IMR-90 (cell line): ENCODE measurements at places on chromosomes 3 and 15.

DNA sequence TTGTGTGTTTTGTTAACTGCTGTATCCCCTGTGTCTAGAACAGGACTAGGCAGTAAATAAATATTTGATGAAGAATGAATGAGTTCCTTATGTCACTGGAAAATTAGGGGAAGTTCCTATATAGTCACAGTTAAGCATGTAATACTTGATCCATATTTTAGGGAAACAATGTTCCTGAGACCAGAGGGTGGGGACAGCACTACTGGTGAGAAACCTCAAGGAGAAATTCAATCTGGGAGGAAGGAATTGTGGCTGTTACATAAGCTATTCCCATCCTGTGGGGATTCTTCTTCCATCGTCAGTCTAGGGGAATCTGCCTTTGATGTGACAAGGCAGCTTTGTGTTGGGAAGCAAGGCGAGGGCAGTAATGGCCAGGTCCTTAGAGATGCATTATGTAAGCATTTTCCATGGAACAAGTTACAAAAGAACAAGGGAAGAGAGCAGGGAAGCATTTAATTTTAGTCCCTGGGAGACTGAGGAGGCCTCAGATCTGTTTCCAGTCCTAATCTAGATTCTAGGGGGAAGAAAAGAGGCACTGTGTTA is 219.3 kb upstream of the TTC14 start:
- no peak for DNase-seq

DNA sequence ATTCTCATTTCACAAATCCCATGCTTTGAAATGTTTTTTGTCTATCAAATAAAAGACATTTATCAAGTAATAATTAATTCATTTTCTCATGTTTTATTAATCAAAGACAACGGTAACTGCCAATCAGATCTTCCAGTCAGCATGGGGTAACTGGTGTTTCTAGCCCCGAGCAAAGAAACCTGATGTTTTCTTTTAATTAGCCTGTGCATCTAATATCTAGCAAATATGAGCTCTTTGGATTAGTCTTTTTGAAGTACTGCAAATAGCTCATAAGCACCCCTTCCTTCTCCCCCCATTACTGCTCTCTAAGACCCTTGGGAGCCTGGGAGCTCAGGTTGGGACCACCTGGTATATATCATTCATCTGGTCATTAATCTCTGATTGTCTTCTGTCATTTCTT is 43.1 kb upstream of the SRGAP3 start:
- no peak for DNase-seq

- DNase-seq = no peak
Observed at GRCh38 chr3:9183011-9183410, 66.4 kb downstream of the SRGAP3 start.

DNA sequence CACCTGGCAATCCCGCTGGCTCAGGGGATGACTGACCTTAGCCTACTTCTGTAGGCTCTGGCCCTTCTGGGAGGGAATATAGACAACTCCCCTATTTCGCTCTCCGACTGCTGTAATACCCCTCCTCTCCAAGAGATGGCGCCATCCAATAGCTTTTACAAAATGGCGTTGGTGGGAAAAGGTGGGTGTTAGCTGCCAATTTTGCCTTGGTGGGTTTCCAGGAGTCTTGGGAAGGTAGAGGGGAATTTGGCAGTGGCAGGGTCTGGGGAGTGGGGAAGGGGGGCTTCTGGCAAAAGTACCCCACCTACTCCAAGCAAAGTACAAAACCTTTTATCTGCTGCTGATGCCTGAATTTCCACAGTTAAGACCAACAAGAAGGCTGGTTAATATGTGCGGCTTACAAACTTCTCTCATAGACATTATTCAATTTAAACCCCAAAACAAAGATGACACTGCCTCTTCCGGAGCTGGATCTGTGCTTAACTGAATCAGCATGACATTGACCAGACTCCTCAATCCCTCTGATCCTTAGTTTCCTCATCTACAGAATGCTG is 62.1 kb downstream of the RASGRF1 start:
- peak; percentile 20 for DNase-seq

- peak; percentile 21 for DNase-seq
Observed at GRCh38 chr3:73073091-73073707, 11.7 kb downstream of the EBLN2 start.

DNA sequence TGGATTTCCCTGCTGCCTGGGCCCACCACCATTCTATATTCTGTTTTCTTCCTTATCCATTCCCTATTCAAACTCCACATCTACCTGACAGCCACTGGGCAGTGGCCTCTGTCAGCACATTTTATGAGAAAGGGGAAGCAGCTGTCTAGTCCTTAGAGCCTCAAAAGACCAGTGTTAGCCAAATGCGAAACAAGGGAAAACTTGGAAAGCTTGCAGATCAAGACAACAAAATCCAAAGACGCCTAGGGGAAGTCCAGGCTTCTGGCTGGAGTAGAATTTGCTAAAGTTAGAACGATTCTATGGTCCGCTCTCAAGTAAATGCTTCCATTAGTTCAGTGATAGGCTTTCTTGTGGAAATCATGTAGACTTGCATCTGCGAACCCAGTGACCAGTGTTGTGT is 39.4 kb upstream of the CHST2 start:
- no peak for DNase-seq

- no peak for DNase-seq
Observed at GRCh38 chr3:53693451-53693850, 152.8 kb downstream of the CHDH start.

DNA sequence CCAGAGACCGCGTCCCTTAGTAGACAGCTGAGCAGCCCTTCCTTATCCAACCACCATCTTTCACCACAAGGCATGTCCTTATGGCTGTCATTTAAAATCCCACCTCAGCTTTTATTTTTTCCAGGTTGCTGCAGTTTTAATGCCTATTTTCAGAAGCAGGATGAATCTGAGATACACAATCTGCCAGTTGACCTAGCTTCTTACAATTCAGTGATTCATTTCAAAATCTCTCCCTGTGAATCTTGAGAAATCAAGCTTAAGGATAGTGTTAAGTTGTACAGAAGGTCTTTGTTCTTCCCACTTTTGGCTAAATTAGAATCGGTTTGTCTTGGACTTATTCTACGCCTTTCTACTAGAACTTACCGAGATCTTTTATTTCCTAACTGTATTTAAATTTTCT is 522.3 kb upstream of the CFAP20DC start:
- peak; percentile 34 for DNase-seq

GRCh38 chr3:18372786-18373405 is 52.2 kb downstream of the SATB1 start:
- DNase-seq = no peak
